Posterior cingulate gyrus (tissue), 11 donors: ENCODE measurements at places on chromosomes 5 and 9.

GRCh38 chr5:89436464-89436863 lies 553.5 kb upstream of the MEF2C start:
- no peak for DNase-seq

GRCh38 chr5:60703944-60704343 lies 4.0 kb upstream of the DEPDC1B start:
- DNase-seq = no peak

DNA sequence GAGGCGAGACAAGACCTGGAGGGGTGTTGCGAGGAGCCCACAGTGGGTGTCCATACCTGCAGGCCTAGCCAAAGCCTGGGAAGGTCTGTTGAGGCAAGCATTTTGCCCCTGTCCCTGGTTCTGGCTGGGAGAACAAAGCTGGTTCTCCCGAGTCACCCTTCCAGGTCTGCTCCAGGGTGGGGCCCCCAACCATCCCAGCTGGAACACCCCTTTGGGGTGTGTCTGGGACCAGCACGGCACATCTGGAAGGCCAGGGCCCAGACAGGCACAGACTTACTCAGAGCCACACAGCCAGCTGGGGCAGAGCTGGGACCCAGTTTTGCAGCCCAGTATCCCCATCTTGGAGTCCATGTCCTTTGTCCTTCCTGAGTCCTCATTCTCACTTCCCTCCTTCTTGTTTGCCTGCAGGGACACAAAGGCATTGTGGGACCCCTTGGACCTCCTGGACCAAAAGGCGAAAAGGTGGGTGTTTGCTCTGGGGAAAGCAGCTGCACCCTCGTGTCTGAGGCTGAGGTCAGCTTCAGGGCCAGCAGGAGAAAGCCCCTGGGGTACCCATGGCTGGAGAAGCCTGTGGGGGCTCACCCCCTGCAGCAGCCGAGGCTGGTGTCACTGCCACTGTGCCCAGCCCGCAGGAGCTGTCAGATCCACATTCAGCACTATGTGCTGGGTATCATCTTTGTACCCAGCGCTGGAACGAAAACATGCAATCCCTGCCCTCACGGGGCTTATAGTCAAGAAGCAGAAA lies 38.4 kb upstream of the ORM1 start:
- no peak for DNase-seq

GRCh38 chr5:143806579-143806978 lies 5.4 kb upstream of the HMHB1 start:
- DNase-seq = no peak

DNA sequence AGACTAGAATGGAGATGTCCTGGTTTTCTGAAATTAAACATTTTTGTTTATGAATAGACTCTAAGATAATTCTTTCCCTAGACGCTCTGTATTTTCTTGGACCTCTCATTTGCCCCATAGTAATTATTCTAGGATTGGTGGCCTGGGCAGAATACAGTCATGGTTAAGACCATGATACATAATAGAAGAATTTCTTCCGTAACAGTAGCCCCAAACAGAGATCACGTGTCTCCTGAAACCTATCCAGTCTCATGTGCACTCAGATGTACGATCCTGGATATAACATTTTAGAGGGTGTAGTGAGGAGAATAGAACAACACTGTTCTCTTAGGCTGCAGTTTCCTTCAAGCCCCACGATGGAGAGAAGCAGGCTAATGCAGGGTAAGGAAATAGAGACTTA lies 22.3 kb downstream of the PCDHAC2 start:
- no peak for DNase-seq

GRCh38 chr5:142013734-142014521 lies 1.1 kb upstream of the GNPDA1 start:
- no peak for DNase-seq

DNA sequence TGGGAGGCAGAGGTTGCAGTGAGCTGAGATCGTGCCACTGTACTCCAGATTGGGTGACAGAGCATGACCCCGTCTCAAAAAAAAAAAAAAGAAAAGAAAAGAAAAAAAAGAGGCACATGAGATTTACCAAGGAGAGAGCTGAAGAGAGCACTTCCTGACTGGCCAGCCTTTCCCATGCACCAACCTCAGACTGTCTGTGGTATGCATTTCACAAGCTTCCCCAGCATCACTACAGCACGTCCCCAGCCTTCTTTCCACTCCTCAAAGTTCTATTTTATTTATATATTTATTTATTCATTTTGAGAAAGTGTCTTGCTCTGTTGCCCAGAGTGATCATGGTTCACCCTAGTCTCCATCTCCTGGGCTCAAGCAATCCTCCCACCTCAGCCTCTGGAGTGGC lies 13.6 kb upstream of the FUBP3 start:
- DNase-seq = no peak

DNA sequence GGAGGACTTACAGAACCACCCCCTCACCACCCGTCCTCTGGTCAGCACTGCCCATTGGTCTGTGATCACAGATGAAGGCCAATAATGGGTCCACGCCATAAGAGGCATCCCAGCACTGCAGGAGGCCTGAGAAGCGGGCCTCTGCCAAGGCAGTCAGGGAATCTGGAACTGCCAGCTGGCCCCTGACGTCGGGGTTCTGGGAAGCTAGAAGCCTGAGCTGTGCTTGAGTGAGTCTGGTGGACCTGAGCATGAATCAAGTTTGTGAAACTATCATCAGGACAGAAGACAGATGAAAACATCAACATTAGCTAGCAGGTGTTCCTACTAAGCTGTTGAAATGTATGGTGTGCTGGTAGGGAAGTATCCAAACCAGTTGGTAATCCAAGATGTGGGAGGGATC lies 7.8 kb downstream of the ANGPTL2 start:
- DNase-seq = peak; percentile 74

DNA sequence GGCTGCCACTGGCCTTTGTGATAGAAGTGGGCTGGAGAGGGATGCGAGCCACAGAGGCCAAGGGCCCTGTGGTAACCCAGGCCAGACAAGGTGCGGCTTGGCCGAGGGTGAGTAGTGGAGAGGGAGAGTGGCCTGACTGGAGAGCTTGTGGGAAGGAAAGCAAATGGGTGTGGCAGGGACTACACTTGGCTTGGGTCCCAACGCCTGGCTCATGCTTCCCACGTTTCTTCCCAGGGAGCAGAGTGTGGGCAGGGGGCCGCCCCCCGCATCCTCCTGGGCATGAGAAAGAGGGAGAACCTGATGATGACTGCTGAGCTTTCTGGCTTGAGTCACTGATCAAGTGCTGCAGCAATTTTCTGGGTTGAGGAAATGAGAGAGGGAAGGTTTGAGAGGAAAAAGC lies 95.7 kb downstream of the ANKH start:
- DNase-seq = no peak

DNA sequence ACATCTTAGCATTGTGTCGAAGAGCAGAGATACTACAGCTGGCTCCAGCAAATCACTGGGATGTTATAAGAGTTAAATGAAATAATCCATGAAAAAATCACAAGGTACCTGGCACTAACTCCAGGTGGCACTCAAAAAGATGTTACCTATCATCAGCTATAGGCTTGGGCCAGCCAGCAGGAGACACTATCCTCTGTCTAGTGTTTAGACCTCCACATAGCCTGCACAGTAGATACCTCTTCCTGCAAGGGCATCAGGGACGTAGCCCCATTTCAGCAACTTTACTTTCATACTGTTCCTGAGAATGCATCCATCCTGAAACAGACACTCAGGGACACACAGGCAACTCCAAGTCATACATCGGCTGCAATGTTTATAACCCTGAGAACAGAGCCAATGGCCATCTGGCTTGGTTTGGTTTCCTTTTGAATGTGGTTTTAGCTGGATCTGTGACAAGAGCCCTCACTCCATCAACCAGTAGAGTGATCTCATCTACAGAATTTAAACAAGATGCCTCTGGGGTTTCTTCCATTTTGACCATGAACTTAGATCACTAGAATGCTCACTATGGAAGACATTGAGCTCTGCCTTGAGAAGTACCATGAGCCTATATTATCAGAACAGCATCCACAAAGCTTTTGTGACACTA lies 69.9 kb downstream of the TLE1 start:
- no peak for DNase-seq

- no peak for DNase-seq
These were observed 127.0 kb downstream of the UNC13B start for GRCh38 chr9:35288778-35289177.

GRCh38 chr9:136950656-136951276 lies 1.3 kb upstream of the LCN12 start:
- no peak for DNase-seq

DNA sequence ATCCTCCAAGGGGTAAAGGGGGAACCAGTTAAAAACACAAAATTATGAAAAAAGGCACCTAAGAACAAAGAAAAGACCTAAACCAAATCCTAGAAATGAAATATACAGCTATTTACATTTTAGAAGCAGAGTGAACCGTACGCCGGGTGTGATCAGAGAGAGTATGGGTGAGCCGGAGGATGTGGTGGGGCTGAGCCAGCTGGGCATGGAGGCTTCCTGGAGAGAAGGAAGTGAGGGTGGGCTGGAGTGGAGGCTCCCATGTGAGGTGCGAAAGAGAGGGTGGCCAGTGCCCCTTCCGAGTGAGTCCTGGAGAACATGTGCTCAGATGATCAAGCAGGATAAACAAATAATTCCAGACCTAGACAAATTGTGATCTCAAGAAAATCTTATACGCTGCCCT lies 111.6 kb downstream of the CACNA1B start:
- peak; percentile 70 for DNase-seq

- DNase-seq = no peak
These were observed 505.6 kb downstream of the MAN2A1 start for GRCh38 chr5:110195288-110195687.

DNA sequence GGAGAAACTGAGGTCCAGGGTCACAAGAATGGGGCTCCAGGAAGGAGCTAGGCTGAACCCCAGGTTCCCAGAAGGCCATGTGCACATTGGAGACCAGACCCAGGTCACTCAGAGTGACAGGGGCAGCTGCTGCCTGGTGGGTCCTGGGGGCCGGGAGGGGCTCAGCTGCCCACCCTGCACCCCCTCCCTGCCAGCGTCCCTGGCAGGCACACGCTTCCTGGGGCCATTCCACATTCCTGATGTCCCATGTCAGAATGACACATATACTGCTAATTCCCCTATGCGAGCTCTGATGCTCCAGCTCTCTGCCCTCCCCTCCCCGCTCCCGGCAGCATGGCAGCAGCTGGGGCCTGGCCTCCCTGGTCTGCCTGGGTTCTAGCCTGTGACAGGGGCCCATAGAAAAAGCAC lies 14.0 kb downstream of the FGFR4 start:
- DNase-seq = no peak

GRCh38 chr5:16464231-16464630 lies 1.4 kb downstream of the ZNF622 start:
- DNase-seq = no peak

- no peak for DNase-seq
These were observed 6.1 kb upstream of the ADGRD2 start for GRCh38 chr9:124444166-124444565.

GRCh38 chr9:80968611-80969010 lies 720.7 kb downstream of the TLE1 start:
- no peak for DNase-seq

GRCh38 chr5:40374853-40375252 lies 304.9 kb upstream of the PTGER4 start:
- no peak for DNase-seq
